PC-3 (cell line): ENCODE measurements at places on chromosomes 7 and 10. TPM values are rescaled to one million over a fixed set of nuclear protein-coding genes. Genes with fewer than 3 reads are reported as not detected.
A peak's percentile ranks its signal among the peaks of the same experiment; 100 is the strongest.

GRCh38 chr10:51031950-51032349, 42.3 kb upstream of the PRKG1 start:
- H3K27ac ChIP-seq = no peak overlapping the region
- no peaks in the 10 kb centered on the region for H3K4me1 ChIP-seq
- H3K36me3 ChIP-seq = no peaks in the 10 kb centered on the region
- DNase-seq = peak; percentile 41

DNA sequence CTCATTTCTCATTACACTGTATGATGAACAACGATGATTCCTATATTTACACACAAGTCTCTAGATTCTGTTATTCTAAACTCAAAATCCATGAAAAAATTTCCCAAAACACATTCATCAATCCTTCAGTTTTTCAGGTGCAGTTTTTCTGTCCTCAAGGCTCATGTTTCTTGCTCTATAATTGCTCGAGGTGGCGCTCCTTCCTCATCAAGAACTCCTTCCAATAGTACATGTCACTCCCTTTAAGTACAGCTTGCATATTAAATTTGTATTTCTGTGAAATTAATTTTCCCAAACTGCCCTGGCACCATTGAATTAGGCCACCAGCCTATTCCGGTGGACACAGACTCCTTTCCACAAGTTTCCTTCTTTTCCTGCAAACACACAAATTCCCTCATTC, 188.7 kb upstream of the MINDY3 start:
- H3K27me3 ChIP-seq = no peaks in the 10 kb centered on the region
- no peak overlapping the region for H3K4me3 ChIP-seq
- H3K36me3 ChIP-seq = no peaks in the 10 kb centered on the region
- no peak overlapping the region for H3K27ac ChIP-seq
- no peaks in the 10 kb centered on the region for H3K4me1 ChIP-seq

GRCh38 chr7:41033500-41033899, 669.4 kb downstream of the INHBA start:
- no peak for DNase-seq
- peaks cover 31% of the 10 kb centered on the region for H3K4me1 ChIP-seq
- no peaks in the 10 kb centered on the region for H3K27me3 ChIP-seq

DNA sequence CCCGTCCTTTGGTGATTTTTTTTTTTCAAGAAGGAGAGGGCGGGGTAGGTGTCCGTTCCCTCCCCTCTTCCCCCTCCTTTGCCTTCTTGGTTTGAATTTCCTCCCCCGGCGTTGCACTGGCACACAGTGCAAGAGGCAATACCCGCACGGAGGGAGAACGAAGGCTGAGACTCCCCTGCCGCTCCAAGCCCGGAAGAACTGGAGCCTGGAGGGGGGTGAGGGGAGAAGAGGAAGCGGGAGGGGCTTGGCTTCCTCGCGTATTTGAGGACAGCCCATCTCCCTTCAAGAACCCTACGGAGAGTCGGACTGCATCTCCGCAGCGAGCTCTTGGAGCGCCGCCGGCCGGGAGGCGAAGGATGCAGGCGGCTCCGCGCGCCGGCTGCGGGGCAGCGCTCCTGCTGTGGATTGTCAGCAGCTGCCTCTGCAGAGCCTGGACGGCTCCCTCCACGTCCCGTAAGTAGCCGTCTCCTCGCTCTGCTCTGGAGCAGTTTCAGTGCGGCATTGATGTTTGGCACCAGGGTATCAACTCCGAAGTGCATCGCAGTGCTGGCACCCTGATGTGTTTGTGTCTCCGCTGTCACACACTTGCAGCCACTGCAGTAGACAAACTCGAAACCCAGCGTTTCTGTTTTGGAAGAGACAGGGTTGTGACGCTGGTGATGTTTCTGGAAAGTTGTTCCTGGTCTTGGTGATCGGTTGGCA, at the start of gene CNTNAP2:
CNTNAP2 (plus strand) TSS at position 281 of the 702 bp plus-strand sequence; CDS start at position 357, 76 bp downstream.
- H3K27me3 ChIP-seq = peaks cover 19% of the 10 kb centered on the region
- peak within 1 kb of the TSS; percentile 66 for H3K4me3 ChIP-seq
- peak; percentile 3 for DNase-seq

- H3K4me3 ChIP-seq = no peak overlapping the region
- no peaks in the 10 kb centered on the region for H3K4me1 ChIP-seq
- 0 out of 2 replicates have a peak, but pooled peaks cover 16% of the 10 kb centered on the region for H3K27me3 ChIP-seq
- H3K27ac ChIP-seq = no peak overlapping the region
- no peak for DNase-seq
Observed at GRCh38 chr7:30996256-30996655, 32.5 kb downstream of the GHRHR start.

ABCB4 gene
- total RNA-seq = not detected in 2 replicates

SP8 gene
- total RNA-seq = not detected in 2 replicates

GRCh38 chr7:75955331-75955955, 39.0 kb downstream of the TMEM120A start:
- peaks cover 15% of the 10 kb centered on the region for H3K4me1 ChIP-seq
- no peak for DNase-seq
- H3K27ac ChIP-seq = 0 out of 2 replicates have a peak overlapping the region, but pooled peaks have one; percentile 25
- no peaks in the 10 kb centered on the region for H3K27me3 ChIP-seq

GRCh38 chr7:3510101-3511020, 209.3 kb downstream of the SDK1 start:
- no peak overlapping the region for H3K4me3 ChIP-seq
- no peaks in the 10 kb centered on the region for H3K36me3 ChIP-seq
- no peaks in the 10 kb centered on the region for H3K27me3 ChIP-seq
- no peaks in the 10 kb centered on the region for H3K4me1 ChIP-seq

DNA sequence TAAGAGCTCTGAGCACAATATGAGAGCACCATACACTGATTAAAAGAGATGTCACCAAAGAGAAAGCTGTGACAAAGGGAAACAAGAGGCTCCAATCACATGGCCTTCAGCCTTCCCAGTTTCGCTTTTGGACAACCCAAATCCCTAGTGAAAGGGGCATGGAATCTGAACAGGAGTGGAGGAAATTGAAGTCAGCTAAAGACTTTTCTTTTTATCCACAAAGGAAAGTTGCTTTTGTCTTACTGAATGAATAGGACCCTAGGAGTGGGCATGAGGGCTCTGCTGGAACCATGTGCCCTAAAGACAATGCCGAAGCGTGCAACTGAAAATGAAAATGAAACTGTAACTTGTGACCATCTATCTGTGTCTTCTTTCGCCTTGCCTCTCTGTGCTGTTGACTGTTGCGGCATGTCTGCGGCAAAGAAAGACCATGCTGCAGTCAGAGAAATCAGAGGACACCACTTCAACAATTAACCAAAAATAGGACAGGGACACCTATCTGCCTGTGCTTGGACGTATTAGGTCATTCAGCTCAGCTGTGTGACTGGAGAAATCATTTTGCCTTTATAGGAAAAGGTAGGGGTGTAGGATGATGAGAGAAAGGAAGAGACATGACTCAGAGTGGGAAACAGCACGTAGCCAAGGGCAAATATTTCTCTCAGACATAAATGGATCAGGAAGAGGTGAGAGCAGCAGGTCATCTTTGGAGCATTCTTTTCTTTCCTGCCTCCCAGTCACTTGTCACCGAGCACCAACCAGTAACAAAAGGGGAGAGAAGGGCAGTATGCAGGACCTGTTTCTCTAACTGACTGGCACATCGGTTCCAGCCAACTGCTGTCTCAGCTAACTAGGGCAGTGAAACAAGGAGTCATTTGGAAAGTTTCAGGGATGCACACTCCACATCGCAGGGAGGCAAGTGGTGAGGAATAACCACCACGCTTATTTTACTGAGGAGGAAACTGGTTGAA, 12.3 kb downstream of the CAV2 start:
- H3K4me1 ChIP-seq = peaks cover 34% of the 10 kb centered on the region
- peak overlapping the region; percentile 79 for H3K27ac ChIP-seq
- no peaks in the 10 kb centered on the region for H3K27me3 ChIP-seq
- peaks cover 19% of the 10 kb centered on the region for H3K36me3 ChIP-seq

CC2D2B gene
- total RNA-seq = not detected in 2 replicates

DNA sequence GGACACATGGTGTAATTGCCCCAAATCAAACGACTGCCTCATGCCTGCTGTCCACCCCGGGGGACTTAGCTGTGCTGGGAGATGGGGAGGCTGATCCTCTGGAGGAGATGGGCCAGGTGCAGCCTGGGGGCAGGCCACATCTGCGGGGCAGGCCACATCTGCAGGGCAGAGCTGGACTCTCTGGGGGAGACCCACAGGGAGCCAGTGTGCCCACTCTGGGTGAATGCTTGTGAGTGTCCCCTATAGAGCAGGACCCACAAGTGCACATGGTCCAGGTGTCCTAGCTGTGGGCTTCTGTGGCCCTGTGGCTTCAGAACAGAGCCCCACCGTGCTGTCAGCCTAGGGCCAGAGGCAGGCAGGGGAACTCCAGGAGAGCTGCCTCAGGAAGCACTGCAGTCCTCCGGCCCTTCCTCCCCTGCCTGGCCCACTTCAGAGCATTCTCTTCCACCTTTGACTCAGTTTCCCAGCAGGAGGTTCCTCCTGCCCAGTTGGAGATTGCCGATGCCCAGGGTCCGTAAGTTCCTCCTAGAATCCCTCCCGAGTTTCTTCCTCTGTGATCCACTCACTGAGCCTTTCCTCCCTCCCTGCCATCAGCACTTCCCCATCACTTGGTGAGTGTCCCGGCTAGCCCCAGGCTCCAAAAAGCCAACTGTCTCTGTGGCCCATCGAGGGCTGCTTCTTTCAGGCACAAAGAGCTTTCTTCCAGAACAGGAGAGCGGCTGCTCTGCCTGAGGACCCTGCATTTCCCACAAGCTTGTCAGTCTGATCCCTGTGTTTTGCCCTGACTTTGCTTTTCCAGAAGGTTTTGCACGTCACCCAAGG, 50.3 kb downstream of the ADCYAP1R1 start:
- no peak overlapping the region for H3K27ac ChIP-seq
- peaks cover 25% of the 10 kb centered on the region for H3K27me3 ChIP-seq
- no peak for DNase-seq
- no peaks in the 10 kb centered on the region for H3K36me3 ChIP-seq

- peak overlapping the region; percentile 74 for H3K4me3 ChIP-seq
- H3K27me3 ChIP-seq = no peaks in the 10 kb centered on the region
- no peak overlapping the region for H3K27ac ChIP-seq
- peaks cover 5% of the 10 kb centered on the region; the same call in 1 of the 2 replicates for H3K36me3 ChIP-seq
Observed at GRCh38 chr10:131982185-131982756, 548 bp upstream of the BNIP3 start.

DNA sequence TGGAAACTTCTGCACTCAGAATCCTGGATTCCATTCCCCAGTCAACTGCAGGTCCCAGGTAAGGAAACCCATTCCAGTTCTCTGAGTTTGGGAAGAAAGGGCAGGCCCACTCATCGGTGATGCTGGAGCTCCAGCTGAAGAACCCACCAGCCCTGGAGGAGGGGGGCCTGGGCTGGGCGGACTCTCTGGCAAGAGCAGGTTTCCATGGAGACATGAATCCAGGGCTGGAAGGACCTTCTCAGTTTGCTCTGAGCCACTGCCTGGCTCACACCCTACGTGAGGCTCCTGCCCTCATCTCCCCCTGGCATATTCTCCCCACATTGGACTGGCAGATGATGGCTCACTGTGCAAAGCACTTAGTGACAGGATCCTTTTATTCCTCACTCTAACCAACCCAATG, 73.3 kb upstream of the CPXM2 start:
- no peak overlapping the region for H3K27ac ChIP-seq
- H3K4me3 ChIP-seq = no peak overlapping the region
- H3K4me1 ChIP-seq = no peaks in the 10 kb centered on the region
- no peaks in the 10 kb centered on the region for H3K36me3 ChIP-seq

- DNase-seq = no peak
- peak overlapping the region; percentile 72 for H3K4me3 ChIP-seq
- H3K4me1 ChIP-seq = peaks cover 9% of the 10 kb centered on the region
- no peak overlapping the region for H3K27ac ChIP-seq
- H3K27me3 ChIP-seq = no peaks in the 10 kb centered on the region
- H3K36me3 ChIP-seq = no peaks in the 10 kb centered on the region
Observed at GRCh38 chr7:140230516-140230860, 53.7 kb upstream of the KDM7A start.

GRCh38 chr7:7742223-7742622, 23.8 kb upstream of the RPA3 start:
- H3K27ac ChIP-seq = no peak overlapping the region
- no peak overlapping the region for H3K4me3 ChIP-seq
- no peaks in the 10 kb centered on the region for H3K36me3 ChIP-seq
- H3K4me1 ChIP-seq = peaks cover 23% of the 10 kb centered on the region

STK31 gene
- total RNA-seq = 0.12 and 1.6 TPM in 2 replicates

DNA sequence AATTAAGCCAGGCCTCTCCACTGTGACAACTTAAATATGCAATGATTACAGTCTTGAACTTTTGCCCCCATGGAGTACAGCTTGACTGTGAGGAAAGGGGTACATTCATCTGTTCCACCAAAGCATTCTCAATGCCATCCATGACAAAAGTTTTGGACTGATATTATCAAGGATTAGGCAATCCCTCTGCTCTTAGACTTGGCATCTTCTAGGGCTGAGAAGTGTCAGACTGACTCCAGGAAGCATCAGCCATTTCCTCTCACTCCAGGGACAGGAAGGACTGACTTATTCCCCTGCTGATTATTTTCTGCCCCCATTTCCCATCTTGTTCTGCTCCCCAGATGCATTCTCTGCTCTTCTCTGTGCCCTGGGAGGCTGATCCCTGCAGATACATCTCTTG, 69.7 kb downstream of the ZNF365 start:
- DNase-seq = no peak
- no peak overlapping the region for H3K27ac ChIP-seq
- no peaks in the 10 kb centered on the region for H3K36me3 ChIP-seq
- no peak overlapping the region for H3K4me3 ChIP-seq

ELMO1 gene
- total RNA-seq = not detected in 2 replicates
